ENCODE measurements at places on chromosomes 2 and 18.

DNA sequence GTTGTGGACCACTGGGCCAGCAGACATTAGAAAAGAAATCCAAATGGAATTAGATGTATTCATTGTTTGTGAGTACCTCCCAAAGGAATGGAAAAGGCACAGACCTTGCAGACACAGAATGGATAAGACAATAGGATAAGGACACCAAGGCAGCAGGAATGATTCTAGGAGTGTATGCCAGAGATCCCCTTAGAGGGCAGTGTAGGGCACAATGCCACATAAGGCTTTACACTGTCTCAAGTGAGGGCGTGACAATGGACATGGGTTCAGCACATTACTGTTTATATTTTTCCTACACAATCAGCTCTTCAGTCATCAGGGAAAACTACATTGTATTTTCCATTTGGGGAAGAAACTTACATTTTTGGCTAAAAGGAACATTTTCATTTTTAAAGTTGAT, 250.9 kb downstream of the PTH2R start:
- DNase-seq: no peak

GRCh38 chr2:217366966-217367365, 507.1 kb upstream of the TNP1 start:
- no peak for DNase-seq

DNA sequence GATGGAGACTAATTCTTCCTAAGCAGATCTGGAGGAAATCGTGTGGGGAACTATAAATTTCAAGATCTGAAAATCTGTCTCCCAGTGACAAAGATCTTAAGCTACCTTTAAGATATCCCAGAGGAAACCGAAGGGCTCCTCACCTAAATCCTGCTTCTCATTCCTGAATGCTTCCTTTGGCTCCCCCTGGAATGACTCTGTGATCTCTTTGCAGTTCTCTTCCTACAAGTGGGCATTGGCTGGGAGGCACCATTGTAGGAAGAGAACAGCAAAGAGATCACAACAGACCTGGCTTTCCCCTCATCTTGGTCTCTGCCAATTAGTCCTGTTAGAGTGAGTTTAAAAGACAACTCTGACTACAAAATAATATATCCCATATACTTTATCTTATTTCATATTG, 70.0 kb upstream of the KCNH7 start:
- no peak for DNase-seq

DNA sequence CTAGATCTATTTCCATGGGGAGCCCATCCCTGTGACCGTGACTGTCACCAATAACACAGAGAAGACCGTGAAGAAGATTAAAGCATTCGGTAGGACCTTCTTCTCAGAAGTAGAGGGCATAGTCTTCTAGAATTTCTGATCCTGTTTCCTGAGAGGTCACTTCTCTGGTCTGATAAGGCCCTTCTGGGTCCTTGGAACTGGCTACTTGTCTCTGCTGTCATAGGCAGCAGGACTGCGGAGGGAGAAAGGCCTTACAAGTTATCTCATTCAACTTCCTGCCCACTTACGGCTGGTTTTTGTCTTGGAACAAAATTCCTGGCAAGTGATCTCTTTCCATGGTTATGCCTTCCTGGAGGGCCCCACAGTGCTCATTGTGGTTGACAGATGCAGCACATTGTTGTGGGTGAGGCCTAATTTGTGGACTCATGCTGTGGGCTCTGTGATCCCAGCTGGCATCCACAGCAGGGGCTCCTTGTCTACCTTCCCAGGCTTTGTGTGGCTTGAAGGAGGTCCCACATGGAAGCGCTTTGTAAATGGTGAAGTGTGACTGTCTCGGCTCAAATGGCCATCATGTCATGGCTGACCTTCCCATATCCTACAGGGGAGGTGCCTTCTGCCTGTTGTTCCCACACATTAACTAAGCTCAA, 22.0 kb downstream of the SAG start:
- DNase-seq: no peak

GRCh38 chr2:222318026-222318711, 19.4 kb upstream of the PAX3 start:
- DNase-seq: no peak

DNA sequence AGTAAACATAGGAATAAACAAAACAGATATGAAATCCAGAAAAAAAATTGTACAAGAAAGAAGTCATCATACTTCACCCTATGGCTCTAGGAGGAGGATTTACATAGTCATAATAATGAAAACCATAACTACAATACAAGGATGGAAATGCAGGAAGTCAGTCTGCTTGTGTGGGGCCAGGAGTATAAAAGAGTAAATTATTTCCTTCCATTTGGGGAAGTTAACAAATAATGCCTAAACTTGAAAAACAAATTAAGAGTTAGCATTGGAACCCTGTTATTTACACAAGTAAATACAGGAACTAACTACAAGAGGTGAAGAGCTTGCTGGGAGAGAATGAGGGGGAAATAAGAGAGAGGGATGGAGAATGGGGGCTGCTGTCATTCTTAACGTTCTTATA, 15.4 kb downstream of the TMEM163 start:
- DNase-seq: no peak

GRCh38 chr2:63488118-63488713, 100.1 kb downstream of the WDPCP start:
- no peak for DNase-seq

GRCh38 chr2:206918263-206918662, 21.1 kb upstream of the CPO start:
- DNase-seq: no peak

DNA sequence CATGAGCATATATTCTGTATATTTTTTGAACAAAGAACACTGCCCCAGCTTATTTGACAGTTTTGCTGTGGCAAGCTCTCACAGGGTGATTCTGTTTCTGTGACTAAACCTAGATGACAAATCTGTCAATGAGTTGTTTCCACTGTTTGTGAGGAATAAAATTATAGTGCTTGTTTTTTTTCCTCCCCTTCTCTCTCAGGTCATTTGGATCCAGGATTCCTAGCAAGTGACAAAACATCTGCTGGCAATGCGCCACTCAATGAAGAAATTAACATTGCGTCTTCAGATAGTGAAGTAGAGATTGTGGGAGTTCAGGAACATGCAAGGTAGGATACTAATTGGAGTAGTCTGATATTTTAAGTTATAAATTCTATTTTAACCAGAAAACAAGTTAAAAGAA, 149.3 kb downstream of the HAUS1 start:
- DNase-seq: no peak

GRCh38 chr2:149200109-149200520, 130.3 kb upstream of the LYPD6 start:
- no peak for DNase-seq

Measured in stimulated activated CD8-positive, alpha-beta memory T cell treated with anti-CD3 and anti-CD28 coated beads, Interleukin-12 subunit alpha, Interleukin-12 subunit beta, amount 100 ng/mL, for 1 hour (primary cell).